CD8-positive, alpha-beta memory T cell (primary cell): ENCODE measurements at places on chromosomes 5 and 9. TPM values are rescaled to one million over a fixed set of nuclear protein-coding genes. Genes with fewer than 3 reads are reported as not detected.

FRRS1L gene
- total RNA-seq = not detected

RPS23 gene
- total RNA-seq = 2,179 TPM

SNCAIP gene
- total RNA-seq = not detected

IFNA2 gene
- not detected for total RNA-seq

N4BP3 gene
- 5.2 TPM for total RNA-seq

PCDHB11 gene
- not detected for total RNA-seq

MED10 gene
- 66.8 TPM for total RNA-seq

TLX3 gene
- not detected for total RNA-seq

AK8 gene
- total RNA-seq = not detected

TAF11L10 gene
- not detected for total RNA-seq

ARSK gene
- 4.3 TPM for total RNA-seq

RPL37 gene
- 1,652 TPM for total RNA-seq

SLC2A6 gene
- 16.3 TPM for total RNA-seq

GPR150 gene
- total RNA-seq = 0.26 TPM
